ENCODE measurements at places on chromosomes 12 and 14.

DNA sequence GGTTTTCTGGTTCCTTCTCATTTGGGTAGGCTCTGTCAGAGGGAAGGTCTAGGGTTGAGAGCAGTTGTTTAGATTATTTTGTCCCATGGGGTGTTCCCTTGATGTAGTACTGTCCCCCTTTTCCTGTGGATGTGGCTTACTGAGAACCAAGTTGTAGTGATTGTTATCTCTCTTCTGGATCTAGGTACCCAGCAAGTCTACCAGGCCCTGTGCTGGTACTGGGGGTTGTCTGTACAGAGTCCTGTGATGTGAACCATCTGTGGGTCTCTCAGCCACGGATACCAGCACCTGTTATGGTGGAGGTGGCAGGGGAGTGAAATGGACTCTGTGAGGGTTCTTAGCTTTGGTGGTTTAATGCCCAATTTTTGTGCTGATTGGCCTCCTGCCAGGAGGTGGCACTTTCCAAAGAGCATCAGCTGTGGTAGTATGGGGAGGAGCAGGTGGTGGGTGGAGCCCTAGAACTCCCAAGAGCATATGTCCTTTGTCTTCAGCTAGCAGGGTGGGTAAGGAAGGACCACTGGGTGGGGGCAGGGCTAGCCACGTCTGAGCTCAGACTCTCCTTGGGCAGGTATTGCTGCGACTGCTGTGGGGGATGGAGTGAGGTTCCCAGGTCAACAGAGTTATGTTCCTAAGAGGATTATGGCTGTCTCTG, 179.3 kb upstream of the BTG1 start:
- DNase-seq = no peak

DNA sequence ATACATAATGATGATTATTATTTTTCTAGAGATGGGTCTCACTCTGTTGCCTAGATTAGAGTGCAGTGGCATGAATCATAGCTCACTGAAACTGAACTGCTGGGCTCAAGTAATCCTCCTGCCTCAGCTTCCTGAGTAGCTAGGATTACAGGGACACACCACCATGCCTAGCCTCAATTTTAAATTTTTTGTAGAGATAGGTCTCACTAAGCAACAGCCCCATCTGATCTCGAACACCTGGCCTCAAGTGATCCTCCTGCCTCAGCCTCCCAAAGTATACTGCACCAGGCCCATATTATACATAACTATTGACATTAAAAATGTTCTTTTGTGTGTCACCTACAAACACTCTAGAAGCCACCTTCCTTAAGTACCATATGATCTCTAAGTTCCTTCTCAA, 3.4 kb downstream of the TXNRD1 start:
- no peak for DNase-seq

- peak; percentile 72 for DNase-seq
Observed at GRCh38 chr14:88005978-88006851, 1.3 kb downstream of the GPR65 start.

GRCh38 chr14:77582511-77582910, 33.9 kb downstream of the SPTLC2 start:
- no peak for DNase-seq

DNA sequence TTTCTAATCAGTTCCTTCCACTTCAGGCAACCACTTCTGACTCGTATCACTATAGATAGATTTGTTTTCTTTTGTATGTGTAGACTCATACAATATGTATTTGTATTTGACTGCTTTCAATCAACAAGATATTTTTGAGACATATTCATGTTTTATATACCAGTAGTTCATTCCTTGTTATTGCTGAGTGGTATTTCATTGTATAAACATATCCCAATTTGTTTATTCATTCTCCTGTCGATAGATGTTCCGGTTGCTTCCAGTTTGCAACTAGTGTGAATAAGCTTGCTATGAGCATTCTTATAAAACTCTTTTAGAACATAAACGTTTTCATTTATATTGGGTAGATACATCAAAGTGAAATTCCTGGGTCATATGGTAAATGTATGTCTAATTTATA, 119.2 kb downstream of the FIGNL2 start:
- no peak for DNase-seq

GRCh38 chr12:59650588-59651228, 54.9 kb downstream of the SLC16A7 start:
- no peak for DNase-seq

- no peak for DNase-seq
Observed at GRCh38 chr12:114443607-114444421, 37.9 kb upstream of the TBX5 start.

DNA sequence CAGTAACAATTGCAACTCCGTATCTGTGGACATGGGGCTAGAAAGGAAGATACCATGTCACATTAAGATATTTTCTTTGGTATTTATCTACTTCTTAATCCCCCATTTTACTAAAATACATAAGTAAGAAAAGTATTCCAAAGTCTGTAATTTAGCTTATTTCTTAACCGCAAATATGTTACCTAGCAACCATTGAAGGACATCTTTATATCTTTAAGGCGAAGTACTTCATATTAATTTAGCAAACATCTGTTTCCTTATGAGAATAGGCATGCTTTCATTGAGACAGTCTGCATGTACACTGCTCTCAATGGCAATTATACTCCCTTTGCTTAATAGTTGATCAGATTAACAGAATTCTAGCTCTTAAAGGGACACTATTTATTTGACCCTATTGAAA, 88.8 kb downstream of the NAV3 start:
- DNase-seq = no peak

DNA sequence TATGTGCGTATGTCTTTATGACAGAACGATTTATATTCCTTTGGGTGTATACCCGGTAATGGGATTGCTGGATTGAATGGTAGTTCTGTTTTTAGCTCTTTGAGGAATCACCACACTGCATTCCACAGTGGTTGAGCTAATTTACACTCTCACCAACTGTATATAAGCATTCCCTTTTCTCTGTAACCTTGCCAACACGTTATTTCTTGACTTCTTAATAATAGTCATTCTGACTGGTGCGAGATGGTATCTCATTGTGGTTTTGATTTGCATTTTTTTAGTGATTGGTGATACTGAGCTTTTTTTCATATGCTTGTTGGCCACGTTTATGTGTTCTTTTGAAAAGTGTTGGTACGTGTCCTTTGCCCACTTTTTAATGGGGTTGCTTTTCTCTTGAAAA, 49.7 kb downstream of the FRS2 start:
- DNase-seq = no peak

- DNase-seq = no peak
Observed at GRCh38 chr14:94113073-94113472, 2.5 kb downstream of the IFI27 start.

DNA sequence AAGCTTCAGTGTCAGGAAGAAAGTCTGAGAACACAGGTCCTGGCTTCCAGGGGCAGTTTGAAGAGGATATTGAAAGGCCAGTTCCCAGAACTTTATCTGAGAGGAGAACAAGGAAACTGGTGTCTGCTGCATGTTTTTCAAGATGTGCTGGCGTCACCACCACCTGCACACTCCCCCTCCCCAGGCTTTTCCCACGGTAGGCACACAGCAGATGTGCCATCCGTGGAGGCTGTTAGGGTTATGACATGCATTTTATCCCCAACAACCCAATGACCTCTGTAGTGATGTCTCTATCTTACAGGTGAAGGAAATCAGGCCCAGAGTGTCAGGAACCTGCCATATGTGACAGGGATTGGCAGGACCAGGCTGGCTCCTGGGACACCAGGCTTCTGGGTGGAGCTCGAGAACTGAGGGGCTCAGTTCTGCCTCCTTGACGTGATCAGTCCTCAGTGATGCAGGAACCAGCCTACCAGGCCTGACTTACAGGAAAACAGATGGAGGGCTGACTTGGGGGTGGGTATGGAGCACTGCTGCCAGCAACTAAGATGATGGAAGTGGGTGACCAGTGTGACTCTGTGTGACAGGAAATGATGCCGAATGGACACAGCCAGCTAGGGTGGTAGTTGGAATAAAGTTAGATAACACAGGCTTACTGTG, 16.8 kb downstream of the SLC25A47 start:
- no peak for DNase-seq

- no peak for DNase-seq
Observed at GRCh38 chr12:109056891-109057290, 4.5 kb downstream of the USP30 start.

DNA sequence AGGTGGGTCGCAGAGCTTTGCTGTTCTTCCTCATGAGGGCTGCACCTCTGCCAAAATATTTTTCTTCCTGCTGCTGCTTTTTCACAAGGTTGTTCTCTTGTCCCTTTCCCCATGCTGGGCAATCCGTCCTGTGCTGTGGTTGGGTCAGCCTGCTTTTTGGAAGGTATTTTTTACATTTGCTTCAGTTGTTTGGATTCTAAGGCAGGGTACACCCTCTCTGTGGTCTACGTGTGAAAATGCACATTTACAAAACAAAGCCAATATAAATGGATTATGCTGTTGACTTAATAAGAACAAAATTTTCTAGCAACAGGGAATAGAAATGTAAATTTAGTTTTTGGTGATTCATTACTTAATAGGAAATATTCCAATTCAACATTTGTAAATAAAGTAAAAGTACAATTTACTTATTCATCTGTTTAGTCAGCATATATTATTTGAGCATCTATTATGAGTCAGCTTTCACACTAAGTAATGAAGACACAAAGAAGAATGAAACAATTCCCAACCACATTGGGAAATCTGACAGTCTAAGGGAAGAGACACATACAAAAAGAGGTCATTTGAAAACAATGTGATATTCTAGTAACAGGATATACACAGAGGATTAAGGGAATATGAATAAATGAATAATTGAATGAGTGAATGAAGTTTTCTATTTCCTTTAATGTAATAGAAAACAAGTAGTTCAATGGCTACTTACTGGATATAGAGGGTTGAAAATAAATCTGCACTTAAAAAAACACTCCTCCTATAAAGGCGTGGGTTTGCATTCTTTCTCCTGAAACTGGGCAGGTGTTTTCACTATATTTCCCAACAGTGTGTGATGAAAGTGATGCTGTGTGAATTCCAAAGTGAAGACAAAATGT, 94.6 kb upstream of the PRICKLE1 start:
- no peak for DNase-seq

GRCh38 chr14:81386290-81386745, 13.8 kb downstream of the STON2 start:
- no peak for DNase-seq

DNA sequence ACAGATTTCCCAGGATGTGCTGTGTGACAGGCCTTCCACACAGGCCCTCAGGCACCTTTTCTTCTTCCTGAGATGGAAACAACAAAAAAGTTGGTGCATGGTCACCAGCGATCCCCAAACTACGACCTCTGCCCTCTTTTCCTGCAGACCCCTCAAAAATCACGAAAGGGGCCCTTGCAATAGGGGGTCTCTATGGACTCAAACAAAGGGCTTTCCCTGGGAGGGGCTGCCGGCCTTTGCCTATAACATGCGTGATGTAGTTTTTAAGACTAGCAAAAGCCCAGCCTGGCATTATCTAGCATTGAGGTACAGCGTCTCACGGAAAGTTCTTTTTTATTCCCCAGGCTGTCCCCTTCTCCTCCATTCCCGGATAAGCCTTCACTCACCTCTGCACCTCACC, 71.2 kb downstream of the DIO3 start:
- no peak for DNase-seq

DNA sequence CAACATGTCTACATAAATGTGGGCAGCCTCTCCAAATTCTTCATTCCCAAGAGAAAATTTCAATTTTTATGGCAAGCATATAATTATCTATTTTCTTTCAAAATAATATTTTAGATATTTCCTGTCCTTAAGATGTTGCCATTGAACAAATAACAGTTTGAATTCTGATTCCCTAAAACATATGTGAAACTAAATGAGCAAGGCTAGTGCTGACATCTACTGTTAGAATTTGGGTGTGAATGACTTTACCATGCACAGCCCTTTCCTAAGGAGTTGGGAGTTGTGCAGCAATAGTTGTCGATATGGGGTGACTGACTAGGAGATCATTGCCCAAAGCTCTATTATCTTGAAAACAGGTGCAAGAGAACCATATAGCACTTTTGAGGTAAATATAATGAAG, 108.2 kb upstream of the SLC38A4 start:
- no peak for DNase-seq

GRCh38 chr12:46261646-46262045, 7.2 kb downstream of the SLC38A1 start:
- DNase-seq = no peak

DNA sequence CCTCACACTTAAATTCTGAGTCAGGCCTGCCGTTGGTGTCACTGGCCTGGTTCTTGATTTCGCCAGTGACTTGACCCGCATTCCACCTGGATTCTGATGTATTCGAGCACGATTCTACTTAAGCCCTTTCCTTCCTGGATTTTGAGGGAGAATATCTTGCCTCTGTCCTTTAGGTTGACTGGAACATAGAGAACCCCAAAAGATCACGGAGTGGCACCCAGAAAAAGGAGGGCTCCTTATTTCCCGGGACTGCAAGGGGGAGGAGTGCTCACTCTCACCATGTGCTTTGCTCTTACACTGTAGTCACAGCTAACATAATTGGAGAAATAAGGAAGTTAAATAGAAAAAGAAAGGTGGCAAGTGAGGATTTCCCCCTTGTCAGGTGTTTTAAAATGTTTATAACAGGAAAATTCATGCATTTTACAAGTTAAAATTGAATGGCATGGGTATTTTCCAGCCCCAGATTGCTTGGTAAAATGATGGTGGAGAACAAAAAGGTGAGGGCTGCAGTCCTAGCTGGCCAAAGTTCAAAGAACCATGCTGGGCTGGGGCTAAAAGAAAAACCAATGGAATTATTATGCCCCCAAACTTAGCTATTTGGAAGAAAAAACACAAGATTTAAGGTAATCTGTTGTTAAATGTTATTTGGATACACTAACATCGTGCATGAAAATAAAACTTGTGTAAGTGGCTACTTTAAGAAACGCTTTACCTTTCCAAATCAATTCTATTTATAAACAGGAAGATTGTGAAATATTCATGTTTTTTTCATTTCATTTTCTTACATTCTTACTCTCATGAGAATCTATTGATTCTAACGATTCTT, 8.9 kb downstream of the FOXA1 start:
- no peak for DNase-seq

DNA sequence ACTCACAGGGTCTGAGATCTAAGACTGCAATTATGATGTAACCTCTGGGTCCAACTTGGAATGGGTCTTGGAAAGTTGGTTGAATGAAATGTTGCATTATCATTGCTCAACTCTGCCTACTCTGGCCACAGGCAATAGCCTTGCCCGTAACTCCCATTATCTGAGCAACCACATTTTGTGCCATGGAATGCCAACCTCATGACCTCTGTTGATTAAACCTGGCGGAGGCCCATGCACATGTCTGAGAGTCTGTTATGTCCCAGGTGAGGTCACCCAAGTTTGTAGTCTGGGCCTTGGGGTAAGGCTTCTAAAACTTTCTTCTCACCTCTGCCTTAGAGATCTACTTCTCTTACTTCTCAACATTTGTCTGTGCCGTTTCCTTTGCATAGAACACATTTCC, 140.9 kb downstream of the TBX5 start:
- no peak for DNase-seq

DNA sequence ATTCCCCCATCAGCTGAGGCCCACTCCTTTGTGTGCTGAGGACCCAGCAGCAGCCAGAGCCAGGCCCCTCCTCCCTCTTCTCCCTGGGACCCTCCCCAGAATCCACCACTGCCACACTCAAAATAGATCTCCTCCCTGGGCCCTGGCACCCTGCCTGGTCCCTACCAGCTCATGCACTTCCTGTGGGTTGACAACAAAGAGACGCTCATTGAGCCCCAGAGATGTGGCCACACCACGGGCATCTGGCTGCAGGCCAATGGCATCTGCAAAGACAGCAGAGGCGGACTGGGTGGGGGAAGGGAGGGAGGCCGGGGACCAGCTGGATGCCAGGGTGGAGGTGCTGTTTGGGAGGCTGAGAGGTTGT, 16.0 kb upstream of the ENDOU start:
- peak; percentile 41 for DNase-seq

- DNase-seq = no peak
Observed at GRCh38 chr14:83960832-83961512, 1569.0 kb upstream of the FLRT2 start.

All from activated naive CD8-positive, alpha-beta T cell treated with anti-CD3 and anti-CD28 coated beads for 36 hours (primary cell).